ENCODE measurements at places on chromosomes 2 and 18. TPM values are rescaled to one million over a fixed set of nuclear protein-coding genes. Genes with fewer than 3 reads are reported as not detected.

Gene ALMS1
- total RNA-seq: 18.5 TPM

Gene CAVIN2
- 6.6 TPM for total RNA-seq

Gene PCARE
- total RNA-seq: not detected

Gene CDH2
- total RNA-seq: 83.8 TPM

Gene TMEM247
- total RNA-seq: not detected

Gene COL4A4
- total RNA-seq: 2.0 TPM

Gene SCYGR7
- not detected for total RNA-seq

Gene CCDC138
- 6.0 TPM for total RNA-seq

Gene RNF152
- total RNA-seq: 76.4 TPM

Gene C1QL2
- not detected for total RNA-seq

Gene DNAH6
- total RNA-seq: 0.10 TPM

Gene ABCB6
- 30.0 TPM for total RNA-seq

Gene MC2R
- total RNA-seq: not detected

Gene TTC21B
- 22.2 TPM for total RNA-seq

Gene TRABD2A
- total RNA-seq: 0.21 TPM

Gene HOXD13
- not detected for total RNA-seq

Gene TUBA4B
- not detected for total RNA-seq

Gene STPG4
- total RNA-seq: 0.37 TPM

Gene HOXD12
- total RNA-seq: not detected

Gene FBXO15
- total RNA-seq: 0.73 TPM

Gene LIMS3
- total RNA-seq: 3.1 TPM

Gene CREG2
- total RNA-seq: not detected
